ENCODE measurements at places on chromosomes 6 and 20.

DNA sequence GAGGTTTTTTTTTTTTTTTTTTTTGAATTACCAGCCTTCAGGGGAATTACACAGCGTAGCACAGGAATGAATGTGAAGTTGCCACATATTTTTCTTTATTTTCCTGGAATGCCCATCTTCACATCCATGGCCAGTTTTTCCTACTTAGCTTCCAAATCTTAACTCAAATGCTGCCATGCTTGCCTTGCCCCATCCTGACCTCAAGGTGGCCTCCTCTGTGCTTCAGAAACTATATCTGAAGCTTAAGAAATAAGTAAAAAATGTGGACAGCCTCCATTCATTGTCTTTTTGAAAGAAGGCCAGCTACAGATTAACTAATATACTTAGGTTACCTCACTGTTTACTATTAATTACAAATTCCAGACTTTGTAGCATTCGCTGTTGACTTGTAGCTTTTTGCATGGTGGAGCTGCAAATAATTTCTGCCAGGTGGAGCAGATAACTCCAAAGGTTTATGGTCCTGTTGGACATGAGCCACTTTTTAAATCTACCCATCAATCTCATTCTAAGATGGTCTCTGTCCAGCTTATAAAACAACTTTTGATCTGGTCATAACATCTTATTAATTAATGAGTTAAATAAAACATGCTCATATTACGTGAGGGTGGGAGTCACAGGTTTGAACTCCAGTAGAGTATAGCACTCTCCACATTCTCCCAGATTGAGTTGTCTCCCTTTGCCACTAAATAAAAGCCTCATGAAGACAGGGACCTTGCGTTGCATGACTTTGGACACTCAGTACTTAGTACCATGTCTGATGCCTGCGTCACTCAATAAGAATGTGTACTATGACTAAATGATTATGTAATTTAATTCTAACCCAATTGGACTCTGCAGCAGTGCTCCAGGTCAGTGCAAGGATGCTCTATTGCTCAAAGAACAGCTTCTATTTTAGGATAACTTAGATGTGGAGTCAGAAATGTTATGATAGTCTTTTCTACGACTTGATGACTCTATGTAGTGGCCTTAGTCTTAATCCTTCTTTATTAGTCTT, 678.6 kb upstream of the CITED2 start:
- no peak for DNase-seq

- DNase-seq = no peak
These were observed 33.4 kb downstream of the LRRC1 start for GRCh38 chr6:53828215-53828614.

DNA sequence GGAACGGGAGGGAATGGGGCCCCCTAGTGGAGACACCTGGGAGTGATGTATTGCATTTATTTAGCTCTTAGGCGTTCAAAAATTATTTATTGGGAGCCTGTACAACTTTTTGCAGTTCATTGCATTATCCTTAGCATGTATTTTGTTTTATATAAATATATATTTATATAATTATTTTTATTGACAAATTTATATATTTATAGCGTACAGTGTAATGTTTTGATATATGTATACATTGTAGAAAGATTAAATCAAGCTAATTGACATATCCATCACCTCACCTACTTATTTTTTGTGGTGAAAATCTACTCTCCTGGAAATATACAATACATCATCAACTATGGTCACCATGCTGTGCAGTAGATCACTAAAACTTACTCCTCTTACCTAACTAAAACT, 975 bp downstream of the SIRT5 start:
- no peak for DNase-seq

GRCh38 chr6:10413850-10414738, 780 bp downstream of the TFAP2A start:
- DNase-seq = peak; percentile 50

DNA sequence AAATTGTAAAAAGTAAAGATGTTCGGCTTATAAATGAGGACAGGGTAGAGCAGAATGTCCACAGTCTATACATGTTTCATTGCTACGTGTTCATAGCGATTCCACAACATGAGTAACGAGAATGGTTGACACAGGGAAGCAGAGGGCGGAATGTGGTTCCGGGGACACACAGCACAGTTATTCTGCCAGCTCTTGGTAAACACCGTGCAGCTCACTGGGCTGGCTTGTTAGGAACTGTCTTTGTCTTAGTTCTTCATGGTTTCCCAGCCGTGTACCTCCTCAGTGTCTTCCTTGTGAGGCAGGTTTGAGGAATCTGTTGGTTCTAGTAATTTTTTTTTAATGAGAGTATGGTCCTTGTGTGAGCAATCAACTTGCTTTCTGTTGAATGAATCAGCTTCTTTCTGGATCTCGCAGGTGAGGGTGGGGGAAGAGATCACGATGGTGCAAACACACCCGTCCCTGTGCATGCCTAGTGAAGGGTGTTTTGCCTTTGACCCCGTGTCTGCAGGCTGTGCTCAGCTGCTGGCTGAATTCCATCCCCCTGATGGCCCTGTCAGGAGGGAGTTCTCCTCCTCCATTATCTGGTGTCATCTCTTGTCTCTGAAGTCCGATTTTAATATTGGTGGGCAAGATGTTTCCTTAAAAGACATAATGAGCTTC, 168.2 kb downstream of the SMOC2 start:
- DNase-seq = no peak
